ENCODE measurements at places on chromosomes 7 and 10.
A peak's percentile ranks its signal among the peaks of the same experiment; 100 is the strongest.

DNA sequence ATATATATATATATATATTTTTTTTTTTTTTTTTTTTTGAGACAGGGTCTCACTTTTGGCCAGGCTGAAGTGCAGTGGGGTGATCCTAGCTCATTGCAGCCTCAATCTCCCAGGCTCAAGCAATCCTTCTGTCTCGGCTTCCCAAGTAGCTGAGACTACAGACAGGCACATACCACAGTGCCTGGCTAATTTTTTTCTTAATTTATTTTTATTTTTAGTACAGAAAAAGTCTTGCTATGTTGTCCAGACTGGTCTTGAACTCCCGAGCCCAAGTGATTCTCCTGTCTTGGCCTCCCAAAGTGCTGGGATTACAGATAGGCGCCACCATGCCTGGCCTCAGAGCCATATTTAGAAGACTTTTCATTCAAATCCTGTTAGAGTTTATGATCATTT lies 79.6 kb downstream of the PRTFDC1 start:
- no peak for DNase-seq

DNA sequence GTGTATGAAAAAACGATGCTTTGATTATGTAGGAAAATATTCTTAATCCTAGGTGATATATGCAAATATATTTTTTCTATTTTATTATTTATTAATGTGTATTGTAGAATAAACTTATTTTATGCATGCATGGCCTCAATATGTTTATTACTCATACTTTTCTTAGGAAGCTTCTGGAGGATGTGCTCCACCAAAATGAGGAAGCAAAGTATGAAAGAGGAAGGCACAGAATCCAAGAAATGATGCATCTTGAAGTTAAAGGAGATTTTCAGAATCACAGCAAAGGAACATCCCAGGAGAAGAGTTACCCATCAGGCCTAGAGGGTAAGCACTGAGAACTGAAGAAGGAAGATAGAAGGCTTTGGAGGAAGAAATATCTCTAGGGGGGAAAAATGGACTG lies 35.0 kb upstream of the MRPS16 start:
- DNase-seq = no peak

DNA sequence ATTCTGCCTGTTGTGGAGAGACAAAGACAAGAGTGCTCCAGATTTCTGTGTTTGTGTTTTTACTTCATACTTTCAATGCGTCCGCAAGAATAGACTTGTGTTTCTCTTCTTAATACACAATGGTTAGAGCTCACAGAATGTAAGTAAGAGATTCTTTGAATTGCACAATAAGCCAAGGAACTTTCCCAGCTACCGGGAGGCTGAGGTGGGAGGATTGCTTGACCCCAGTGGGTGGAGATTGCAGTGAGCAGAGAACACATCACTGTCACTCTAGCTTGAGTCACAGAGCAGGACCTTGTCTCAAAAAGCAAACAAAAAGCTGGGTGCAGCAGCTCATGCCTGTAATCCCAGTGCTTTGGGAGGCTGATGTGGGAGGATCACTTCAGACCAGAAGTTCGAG lies 250.7 kb upstream of the MYO3A start:
- no peak for DNase-seq

DNA sequence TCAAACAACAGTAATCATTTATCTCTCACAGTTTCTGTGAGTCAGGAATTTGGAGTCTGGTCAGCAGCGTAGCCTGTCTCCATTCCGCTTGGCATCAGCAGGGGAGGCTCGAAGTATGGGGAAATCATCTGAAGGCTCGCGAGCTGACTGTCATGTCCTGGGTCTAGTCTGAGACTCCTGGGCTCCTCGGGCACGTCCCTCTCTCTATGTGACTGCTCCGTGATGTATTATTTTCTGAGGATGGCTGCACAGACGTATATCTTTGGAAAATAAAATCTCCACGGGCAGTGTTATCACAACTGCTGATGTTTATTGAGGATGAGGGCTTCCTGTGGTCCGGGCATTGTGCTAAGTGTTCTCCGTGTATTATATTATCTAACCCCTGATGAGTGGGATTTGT lies 23.3 kb upstream of the PCGF5 start:
- no peak for DNase-seq

DNA sequence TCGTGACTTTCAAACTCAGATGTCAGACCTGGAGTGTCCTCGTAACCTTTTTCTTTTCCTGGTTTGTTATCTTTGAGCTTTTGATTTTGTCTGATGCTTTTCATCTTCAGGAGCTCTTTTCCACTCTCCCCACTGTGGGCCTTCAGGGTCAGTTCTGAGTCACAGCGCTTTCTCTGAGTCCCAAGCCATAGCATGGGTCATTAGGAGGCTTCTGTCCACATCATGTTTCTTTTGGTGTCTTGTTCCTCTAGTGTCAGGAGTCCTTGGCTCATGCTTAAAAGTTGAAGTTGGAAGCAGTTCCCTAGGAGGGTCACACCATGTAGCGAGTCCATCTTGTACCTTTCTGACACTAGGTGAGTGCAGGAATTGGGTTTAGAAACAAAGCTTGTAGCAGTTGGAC lies 40.3 kb downstream of the DAGLB start:
- no peak for DNase-seq

DNA sequence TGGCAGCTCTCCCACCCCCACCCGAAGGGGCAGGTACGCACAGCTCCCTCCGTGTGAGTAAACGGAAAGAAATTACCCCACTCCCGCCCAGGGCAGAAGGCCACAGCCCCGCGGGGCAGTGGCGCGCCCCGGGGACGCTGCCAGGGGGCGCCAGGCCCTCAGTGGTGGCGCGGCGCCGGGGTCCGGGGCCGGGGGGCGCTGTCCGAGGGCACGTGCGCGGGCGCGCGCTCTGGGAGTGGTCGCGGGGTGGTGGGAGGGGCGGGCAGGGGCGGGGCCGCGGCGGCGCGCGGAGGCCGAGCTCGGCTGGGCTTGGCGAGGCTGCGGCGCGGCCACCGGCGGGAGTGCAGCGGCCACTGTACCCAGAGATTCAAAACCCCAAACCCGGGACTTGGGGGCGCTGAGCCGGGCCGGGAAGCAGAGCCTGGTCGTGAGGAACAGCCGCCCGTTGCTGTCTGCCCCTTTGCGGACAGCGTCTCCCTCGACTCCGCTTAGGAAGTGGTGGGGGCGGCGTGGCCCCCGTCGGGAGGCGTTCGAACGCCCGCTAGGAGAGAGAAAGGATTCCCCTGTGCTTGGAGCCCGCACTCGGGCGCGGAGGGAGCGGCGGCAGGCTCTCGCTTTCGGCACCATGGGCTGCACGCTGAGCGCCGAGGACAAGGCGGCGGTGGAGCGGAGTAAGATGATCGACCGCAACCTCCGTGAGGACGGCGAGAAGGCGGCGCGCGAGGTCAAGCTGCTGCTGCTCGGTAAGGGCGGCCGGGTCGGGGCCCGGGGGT lies at the start of gene GNAI1:
Gene GNAI1, plus strand, starts transcription at position 296 of the 773 bp plus-strand sequence. Its CDS starts 330 bp downstream, at position 626.
- DNase-seq = no peak

GRCh38 chr10:50421026-50421719 lies 169.9 kb upstream of the ASAH2 start:
- peak; percentile 56 for DNase-seq

DNA sequence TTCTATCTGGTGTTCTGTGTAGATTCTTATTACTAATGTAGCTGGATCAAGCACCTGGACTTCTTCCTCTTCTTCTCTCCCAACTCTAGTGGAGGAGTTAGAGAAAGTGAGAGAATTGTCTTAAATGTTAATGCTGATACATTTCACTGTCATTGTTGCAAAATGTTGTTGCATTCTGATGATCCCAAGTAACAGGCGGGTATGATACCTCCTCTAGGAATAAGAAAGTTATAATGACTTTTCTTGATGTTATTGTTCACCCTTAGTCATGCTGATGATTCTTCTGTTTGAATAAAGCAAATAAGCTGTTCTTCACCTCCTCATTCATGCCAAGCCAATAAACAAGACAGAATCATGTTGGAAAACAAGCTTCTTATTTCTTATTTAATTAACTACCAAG lies 9.1 kb downstream of the CHRM2 start:
- DNase-seq = no peak

DNA sequence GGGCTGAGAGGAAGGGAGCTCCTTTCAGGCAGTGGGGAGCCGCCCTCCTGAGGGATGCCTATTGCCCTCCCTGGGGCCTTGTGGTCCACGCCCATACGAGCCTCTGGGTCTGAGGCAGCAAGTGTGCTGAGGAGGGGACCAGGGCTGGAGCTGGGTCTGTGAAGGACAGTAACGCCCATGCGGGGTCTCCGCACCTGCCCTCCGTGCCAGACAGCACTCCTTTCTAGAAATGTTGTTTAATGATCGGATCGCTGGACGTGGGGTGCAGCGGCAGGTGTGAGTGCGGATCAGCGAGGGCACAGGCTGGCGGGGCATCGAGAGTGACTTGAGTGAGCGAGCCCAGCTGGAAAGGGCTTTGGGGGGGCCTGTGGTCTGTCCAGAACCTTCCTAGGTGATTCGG lies 70.1 kb downstream of the ELFN1 start:
- DNase-seq = no peak

DNA sequence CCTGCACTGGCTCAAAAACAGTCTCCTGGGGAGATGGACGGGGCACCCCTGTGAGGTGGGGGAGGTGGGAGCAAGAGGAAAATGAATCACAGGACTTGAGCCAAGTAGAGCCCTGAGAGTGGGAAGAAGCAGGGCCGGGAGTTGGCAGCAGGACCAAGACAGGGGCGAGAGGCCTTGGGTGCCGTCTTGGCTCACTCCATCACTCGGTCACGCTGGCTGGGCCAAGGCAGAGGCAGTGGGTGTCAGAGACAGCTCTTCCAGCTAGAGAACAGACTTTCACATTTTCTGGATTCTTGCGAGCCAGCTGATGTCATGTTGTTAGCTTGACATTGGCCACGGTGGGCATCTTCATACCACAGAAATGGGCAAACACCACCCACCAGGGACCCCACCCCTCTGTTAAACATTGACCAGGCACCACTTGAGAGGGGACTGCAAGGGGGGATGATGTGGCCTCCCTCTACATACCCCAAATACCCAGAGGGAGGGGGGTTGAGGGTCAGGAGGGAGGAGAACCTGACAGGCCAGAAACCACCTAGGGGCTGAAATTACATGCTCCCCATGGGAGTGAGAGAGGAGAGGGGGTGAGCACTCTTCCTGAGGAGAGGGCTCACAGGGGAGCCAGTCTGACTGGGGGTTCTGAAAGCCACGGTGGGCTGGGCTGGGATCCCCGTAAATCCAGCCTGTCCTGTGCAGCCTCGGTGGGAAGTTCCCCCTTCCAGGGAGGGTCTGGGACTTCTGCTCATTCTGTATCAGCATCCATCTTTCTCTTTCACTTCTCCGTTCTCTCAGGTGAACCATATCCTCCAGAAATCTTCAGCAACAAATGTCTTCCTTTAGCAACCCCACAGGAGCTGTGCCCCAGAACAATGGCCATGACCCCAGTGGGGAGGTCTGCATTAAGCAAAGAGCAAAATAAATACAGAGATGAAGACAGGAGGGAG lies 19.6 kb downstream of the CAMK2B start:
- DNase-seq = peak; percentile 13

GRCh38 chr7:85750454-85750949 lies 563.6 kb upstream of the SEMA3D start:
- no peak for DNase-seq

DNA sequence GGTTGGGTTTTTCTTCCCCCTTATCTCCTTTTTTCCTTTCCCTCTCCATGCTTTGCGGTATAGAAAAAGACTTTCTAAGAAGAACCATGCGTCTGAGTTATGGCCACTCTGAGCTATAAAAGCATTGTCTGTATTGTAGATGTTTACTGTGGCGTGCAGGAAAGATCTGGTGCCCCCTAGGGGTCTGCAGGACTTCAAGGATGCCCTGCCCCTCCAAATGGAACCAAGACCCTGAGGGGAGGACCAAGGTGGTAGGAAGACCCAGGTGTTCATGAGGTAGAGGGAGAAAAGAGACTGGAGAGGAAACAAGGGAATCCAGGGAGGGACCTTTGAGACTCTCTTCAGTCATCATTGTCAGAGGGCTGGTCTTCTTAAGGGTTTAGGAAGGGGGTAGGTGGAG lies 68.8 kb downstream of the CYP26A1 start:
- DNase-seq = no peak

DNA sequence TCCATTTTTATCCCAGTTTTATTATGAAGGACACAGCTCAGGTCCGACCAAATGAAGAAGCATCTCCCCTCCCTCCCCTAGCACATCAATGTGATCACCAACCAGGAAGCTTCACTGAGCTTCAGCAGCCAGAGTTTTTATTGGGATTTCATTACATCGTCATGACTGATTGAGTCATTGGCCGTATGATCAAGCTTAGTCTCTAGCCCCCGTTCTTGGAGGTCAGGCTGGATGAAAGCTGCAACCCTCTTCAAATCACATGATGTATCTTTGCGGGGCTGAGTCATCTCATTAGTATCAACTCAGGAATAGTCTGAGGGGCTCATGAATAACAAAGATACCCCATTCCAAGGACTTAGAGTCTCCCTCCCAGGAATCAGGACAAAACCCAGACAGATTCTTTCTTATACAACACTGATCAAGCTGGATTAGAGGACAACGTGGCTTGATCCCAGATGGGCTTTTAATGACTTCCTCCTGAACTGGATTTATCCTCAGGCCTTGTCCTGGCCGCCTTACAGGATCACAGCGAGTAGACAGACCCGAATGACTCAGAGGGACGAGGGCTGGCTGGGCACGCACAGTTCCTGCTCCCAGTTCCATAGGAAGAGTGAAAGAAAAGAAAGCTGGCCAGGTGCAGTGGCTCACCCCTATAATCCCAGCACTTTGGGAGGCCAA lies 14.5 kb downstream of the LIMK1 start:
- no peak for DNase-seq

- DNase-seq = no peak
These were observed 188.5 kb downstream of the TMEM178B start for GRCh38 chr7:141262101-141263090.

DNA sequence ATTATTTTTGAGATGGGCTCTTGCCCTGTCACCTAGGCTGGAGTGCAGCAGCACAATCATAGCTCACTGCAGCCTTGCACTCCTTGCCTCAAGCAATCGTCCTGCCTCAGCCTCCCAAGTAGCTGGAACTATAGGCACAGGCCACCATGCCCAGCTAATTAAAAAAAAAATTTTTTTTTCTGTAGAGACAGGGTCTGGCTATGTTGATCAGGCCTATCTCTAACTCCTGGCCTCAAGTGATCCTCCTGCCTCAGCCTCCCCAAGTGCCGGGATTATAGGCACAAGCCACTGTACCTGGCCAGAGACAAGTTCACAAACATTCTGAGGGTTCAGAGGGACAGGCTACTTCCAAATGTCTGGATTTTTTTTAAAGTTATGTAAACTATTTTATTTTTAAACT lies 32.1 kb upstream of the PURB start:
- no peak for DNase-seq

- no peak for DNase-seq
These were observed at the start of gene KEL for GRCh38 chr7:142961973-142962926. Gene KEL, minus strand, starts transcription at chr7:142962363. Its CDS starts 157 bp downstream, at chr7:142962206.

- no peak for DNase-seq
These were observed 36.3 kb downstream of the CFAP46 start for GRCh38 chr10:132906106-132906505.
